ENCODE measurements at places on chromosomes 1 and 21. TPM values are rescaled to one million over a fixed set of nuclear protein-coding genes. Genes with fewer than 3 reads are reported as not detected.
A peak's percentile ranks its signal among the peaks of the same experiment; 100 is the strongest.

DNA sequence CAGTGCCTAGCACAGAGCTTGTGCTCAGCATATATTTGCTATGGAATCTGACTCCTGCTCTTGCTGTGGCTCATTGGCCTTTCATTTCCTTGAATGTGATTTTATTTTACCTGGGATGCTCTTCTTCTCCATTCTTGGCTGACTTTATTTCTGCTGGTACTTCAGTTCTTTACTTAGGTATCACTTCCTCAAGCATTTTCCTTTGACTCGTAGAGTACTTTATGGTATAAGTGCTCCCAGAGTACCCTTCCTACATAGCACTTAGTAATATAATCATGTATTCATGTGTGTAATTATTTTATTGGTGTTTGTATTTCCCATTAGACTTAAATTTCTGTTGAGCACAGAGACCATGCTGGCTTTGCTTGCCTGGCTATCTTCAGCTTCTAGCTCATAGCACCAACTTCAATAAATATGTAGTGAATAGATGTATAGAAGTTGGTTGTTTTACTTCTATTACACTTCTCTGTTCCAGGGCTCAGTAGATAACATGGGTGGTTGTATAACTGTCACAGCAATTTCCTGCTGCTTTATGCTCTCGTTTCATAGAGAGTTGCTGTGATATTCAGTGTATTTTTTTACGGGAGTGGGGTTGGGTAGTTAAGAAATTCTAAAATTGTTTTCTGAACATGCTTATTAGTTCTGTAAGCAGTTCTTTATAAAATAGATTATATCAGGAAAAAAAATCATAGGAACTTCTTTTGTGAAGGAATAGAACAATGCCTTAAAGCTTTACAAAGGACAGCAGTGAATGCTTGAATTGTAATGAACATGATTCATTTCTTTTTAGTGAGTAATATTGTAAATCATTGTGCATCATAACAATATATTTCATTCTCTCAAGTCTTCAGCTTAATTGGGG, 112.2 kb downstream of the NEK7 start:
- peaks cover 4% of the 10 kb centered on the region for H3K36me3 ChIP-seq
- DNase-seq, result no peak
- H3K4me3 ChIP-seq, result no peak overlapping the region
- H3K27me3 ChIP-seq, result no peaks in the 10 kb centered on the region

Gene TNFRSF1B
- total RNA-seq, result not detected

Gene CD53
- not detected for total RNA-seq

Gene SH2D1B
- not detected for total RNA-seq

GRCh38 chr21:38945545-38946245, 140.0 kb downstream of the ETS2 start:
- no peak overlapping the region for H3K27ac ChIP-seq
- H3K4me3 ChIP-seq, result no peak overlapping the region
- no peak for DNase-seq
- H3K4me1 ChIP-seq, result no peaks in the 10 kb centered on the region
- no peaks in the 10 kb centered on the region for H3K36me3 ChIP-seq

Gene S100A9
- 0.31 TPM for total RNA-seq

DNA sequence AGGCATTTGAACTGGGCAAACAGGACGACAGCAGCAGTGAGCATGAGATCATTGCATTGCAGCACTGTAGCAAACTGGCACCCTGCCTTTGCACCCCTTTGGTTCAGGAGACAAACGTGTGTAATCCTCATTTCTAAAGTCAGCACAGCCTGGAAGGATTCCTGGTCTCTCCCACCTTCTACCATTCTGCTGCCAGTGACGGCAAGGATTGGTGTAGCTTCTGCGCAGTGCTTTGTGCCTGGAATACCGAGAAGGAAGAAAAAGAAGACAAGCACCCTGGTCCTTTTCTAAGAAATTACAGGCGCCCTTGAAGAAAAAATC, 805.3 kb downstream of the USP25 start:
- no peaks in the 10 kb centered on the region for H3K27me3 ChIP-seq
- H3K27ac ChIP-seq, result no peak overlapping the region
- H3K36me3 ChIP-seq, result no peaks in the 10 kb centered on the region
- no peak overlapping the region for H3K4me3 ChIP-seq
- H3K4me1 ChIP-seq, result no peaks in the 10 kb centered on the region

DNA sequence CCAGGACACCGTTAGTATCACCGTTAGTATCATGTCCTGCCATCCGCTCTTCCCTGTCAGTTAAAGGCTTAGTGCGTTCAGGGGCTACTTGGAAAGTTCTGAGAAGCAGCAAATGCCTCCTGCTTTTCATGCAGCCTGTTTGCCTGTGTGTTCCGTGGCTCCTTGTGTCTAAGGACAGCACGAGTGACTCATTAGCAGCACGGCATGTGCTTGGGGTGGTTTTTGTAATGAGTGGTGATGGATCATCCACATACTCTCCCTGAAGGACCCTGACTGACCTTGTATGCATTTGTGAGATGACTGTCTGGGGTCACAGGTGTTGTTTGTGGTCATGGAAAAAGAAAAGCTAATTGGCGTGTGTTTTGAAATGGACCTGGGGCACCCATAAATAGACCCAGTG, 221.9 kb downstream of the PBX1 start:
- H3K4me1 ChIP-seq, result no peaks in the 10 kb centered on the region
- no peak overlapping the region for H3K4me3 ChIP-seq
- no peak overlapping the region for H3K27ac ChIP-seq
- peaks cover 3% of the 10 kb centered on the region for H3K27me3 ChIP-seq
- no peaks in the 10 kb centered on the region for H3K36me3 ChIP-seq

DNA sequence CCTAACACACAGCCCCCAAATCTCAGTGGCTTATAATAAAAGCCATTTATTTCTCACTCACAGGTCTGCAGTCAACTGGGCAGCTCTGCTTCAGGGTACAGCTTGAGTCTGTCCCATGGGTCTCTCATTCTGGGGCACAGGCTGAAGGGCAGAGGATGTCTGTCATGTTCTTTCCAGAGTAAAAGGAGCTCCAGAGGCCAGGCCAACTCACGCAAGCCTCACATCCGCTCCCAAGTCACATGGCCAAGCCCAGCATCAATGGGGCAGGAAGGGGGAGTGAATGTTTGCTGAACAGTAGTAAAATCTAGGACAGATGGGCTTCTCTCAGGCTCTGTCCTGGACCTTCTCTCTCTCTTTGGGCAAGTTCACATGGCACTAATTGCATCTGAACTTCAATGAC, 7.1 kb upstream of the SSBP3 start:
- H3K4me1 ChIP-seq, result peaks cover 42% of the 10 kb centered on the region
- H3K36me3 ChIP-seq, result no peaks in the 10 kb centered on the region
- H3K4me3 ChIP-seq, result no peak overlapping the region
- H3K27me3 ChIP-seq, result peaks cover 3% of the 10 kb centered on the region
- DNase-seq, result peak; percentile 39

DNA sequence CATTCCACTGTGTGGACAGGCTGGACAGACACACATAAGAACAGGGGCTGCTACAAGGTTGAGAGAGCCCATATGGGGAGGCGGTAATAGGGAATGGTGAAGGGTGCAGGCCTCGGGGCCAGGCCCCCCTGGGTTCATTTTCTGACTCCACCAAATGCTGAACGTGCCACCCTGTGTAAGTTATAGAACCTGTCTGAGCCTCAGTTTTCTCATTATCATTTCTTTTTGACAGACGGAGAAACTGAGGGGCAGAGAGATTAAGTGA, 569.5 kb downstream of the PTPRU start:
- H3K27ac ChIP-seq, result no peak overlapping the region
- H3K27me3 ChIP-seq, result peaks cover 35% of the 10 kb centered on the region
- DNase-seq, result no peak
- no peaks in the 10 kb centered on the region for H3K36me3 ChIP-seq
- H3K4me1 ChIP-seq, result no peaks in the 10 kb centered on the region

Gene SPRR2G
- total RNA-seq, result not detected

Gene FCMR
- total RNA-seq, result not detected

DNA sequence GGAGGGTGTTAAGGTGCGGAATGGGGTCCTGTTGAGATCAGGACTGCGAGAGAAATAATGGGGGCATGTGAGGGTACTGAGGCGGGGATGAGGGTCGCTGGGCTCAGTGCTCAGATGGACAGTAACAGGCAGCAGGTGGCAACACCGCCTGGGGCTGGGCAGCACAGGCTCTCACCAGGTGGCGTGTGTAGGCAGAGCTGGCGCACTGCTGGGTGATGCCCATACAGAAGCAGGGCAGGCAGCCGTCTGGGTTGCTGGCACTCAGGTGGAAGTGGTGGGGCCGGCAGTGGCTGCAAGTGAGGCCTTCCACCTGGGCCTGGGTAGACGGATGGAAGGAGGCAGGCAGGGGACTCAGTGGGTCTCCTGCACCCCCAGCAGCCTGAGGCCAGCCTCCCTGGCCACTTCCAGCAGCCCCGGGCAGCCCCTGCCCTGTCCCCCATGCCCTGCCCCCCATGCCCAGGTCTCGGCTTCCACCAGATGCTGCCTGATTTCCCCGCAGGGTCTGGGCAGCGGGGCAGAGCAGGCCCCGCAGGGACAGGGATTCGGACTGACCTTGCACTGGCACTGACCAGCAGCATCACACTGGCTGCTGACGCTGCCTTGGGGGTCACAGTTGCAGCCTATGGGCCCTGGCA, 60.5 kb downstream of the LDLRAD2 start:
- DNase-seq, result no peak
- peaks cover 35% of the 10 kb centered on the region for H3K36me3 ChIP-seq
- H3K27ac ChIP-seq, result no peak overlapping the region
- H3K4me3 ChIP-seq, result no peak overlapping the region
- H3K27me3 ChIP-seq, result no peaks in the 10 kb centered on the region

DNA sequence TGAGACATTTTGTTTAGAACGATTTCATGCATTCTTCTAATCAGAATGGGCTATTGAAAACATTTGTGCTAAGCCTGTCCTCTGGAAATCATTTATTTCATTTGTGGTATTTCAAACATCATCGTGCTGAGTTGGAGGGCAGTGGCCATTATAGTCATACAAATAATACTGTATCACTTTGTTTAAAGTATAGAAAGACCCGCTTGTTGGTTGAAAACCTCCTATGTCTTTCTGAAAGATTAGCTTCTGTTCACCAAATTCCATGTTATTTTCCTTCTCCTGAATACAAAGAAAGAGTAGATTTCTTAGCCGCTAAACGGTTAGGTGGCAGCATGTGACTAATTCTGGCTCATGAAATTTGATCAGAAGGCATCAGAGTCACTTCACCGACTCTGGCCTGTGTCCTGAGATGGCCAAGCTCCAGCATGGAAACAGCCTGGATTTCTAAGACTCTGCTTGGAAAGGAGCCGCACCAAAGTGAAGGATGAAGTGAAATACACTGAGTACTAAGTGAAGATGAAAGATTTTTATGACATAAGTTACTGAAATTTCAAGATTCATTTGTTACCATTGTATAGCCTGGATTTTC, 355.1 kb downstream of the USP25 start:
- no peak for DNase-seq
- H3K27ac ChIP-seq, result no peak overlapping the region
- H3K36me3 ChIP-seq, result no peaks in the 10 kb centered on the region
- no peaks in the 10 kb centered on the region for H3K27me3 ChIP-seq
- H3K4me1 ChIP-seq, result peaks cover 6% of the 10 kb centered on the region
- no peak overlapping the region for H3K4me3 ChIP-seq

Gene EPHA10
- total RNA-seq, result 0.58 TPM

DNA sequence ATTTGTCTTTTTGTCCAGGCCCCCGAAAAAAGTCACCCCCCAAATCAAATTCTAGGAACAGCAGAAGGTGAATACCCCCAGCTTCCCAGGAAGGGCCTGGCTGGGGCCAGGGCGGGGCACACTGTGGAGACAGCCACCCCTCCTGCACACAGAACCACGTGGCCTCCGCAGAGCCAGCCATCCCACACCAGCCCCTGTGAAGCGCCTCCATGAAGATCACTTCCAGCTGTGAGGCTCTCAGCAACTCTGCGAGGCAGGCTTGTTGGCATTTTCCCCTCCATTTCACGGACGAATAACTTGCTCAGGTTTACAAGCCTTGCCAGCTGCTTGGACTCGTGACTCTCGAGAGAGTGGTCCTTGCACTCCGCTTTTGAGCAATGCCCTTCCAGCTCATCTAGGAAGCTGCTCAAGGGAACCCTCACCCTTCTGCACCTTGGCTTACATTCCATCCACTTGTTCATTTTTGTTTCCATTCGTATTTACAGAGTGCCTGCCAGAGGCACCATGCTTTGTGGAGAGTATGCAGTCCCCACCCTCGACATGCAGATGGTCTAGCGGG, 48.2 kb downstream of the SYT6 start:
- no peak for DNase-seq
- no peaks in the 10 kb centered on the region for H3K4me1 ChIP-seq
- H3K36me3 ChIP-seq, result no peaks in the 10 kb centered on the region
- no peak overlapping the region for H3K4me3 ChIP-seq
- H3K27ac ChIP-seq, result no peak overlapping the region
- peaks cover 13% of the 10 kb centered on the region for H3K27me3 ChIP-seq

- DNase-seq, result no peak
- H3K27ac ChIP-seq, result no peak overlapping the region
- no peaks in the 10 kb centered on the region for H3K36me3 ChIP-seq
- H3K27me3 ChIP-seq, result no peaks in the 10 kb centered on the region
Measured at GRCh38 chr1:167166690-167167075, 54.0 kb upstream of the POU2F1 start.

GRCh38 chr1:164565357-164565756, 6.4 kb downstream of the PBX1 start:
- H3K4me3 ChIP-seq, result no peak overlapping the region
- H3K27me3 ChIP-seq, result no peaks in the 10 kb centered on the region
- no peaks in the 10 kb centered on the region for H3K4me1 ChIP-seq
- no peak for DNase-seq

DNA sequence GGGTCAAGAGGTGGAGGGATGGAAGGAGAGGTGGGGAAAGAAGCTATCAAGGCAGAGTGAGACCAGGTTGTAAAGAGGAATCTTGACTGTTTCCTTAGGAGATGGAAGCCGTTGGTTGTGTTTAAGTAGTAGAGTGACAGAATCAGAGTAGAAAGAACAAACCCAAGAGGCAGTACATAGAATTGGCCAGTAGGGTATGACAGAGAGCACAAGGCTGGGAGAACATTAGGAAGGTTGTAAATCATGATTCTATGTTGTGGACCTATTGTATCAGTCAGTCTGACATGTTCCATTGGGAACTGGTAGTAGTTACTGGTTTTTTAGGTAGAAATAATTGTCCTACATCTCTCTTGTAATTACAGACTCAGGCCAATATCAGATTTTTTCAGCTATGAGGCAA, 486.9 kb upstream of the USP24 start:
- no peaks in the 10 kb centered on the region for H3K4me1 ChIP-seq
- H3K4me3 ChIP-seq, result no peak overlapping the region
- H3K27me3 ChIP-seq, result no peaks in the 10 kb centered on the region

Gene UMODL1
- not detected for total RNA-seq

Gene DPYD
- 3.4 TPM for total RNA-seq

GRCh38 chr1:167503626-167504466, 14.5 kb downstream of the CD247 start:
- no peaks in the 10 kb centered on the region for H3K36me3 ChIP-seq
- no peak for DNase-seq
- H3K4me3 ChIP-seq, result no peak overlapping the region
- peaks cover 34% of the 10 kb centered on the region for H3K27me3 ChIP-seq
- H3K4me1 ChIP-seq, result no peaks in the 10 kb centered on the region
